ENCODE measurements at places on chromosomes 5 and 9.

GRCh38 chr5:77990020-77990419, 213.9 kb upstream of the TBCA start:
- no peak for DNase-seq

- DNase-seq = no peak
Observed at GRCh38 chr9:34079181-34079580, 30.5 kb upstream of the UBAP2 start.

DNA sequence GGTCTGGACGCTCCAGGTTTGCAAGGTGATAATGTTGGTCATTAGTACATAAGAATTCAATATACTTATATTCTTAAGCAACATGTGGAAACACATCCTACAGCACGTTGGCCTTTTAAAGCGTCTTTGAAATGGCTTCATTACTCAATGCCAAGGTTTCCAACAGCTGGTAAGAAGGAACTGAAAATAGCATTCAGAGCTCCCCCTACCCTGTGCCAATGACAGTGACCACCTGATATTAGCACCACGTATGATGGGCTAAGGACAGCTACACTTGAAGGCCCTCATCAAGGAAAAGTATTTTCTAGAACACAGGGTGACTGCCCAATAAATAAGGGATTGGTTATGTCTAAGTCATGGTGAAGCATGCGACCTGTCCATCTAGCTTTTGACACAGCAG, 9.9 kb downstream of the ZNF622 start:
- DNase-seq = no peak

DNA sequence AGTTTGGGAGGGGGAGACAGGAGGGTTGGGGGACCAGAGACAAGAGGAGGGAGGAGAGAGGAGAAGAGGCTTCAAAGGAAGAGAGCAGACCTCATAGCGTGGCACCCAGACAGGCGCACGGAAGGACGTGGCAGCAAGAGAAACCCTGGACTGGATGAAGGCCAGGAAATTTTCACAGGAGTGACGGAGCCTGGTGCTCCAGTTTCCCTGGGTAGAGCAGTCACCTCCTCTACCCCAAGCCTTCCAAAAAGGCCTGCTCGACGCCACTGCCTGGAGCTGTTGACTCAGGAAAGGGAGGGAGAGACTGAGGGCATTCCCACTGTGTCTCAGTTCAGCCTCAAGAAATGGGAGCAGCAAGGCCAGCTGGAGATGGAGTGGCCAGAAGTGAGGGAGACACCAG, 19.3 kb downstream of the AK8 start:
- DNase-seq = no peak

Data from heart left ventricle (tissue), 16 donors.